ENCODE measurements at places on chromosomes 16 and 17.

DNA sequence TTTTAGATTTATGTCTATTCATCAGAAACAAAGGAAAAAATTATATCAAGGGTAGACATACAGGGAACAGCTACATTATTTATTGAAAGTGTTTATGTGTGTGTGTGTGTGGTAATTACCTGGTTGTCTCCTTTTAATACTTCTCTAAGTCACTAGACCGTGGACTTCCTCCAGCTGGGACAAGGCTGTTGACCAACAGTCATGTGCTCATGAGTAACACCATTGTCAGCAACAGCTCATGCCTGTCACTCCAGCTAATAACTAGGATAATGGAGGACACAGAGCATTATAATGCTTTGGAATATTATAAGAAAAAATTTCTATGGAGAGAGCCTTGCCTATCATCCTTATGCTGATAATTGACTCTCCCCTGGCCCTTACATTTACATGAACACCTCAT, 125.3 kb upstream of the SALL1 start:
- no peak for DNase-seq

DNA sequence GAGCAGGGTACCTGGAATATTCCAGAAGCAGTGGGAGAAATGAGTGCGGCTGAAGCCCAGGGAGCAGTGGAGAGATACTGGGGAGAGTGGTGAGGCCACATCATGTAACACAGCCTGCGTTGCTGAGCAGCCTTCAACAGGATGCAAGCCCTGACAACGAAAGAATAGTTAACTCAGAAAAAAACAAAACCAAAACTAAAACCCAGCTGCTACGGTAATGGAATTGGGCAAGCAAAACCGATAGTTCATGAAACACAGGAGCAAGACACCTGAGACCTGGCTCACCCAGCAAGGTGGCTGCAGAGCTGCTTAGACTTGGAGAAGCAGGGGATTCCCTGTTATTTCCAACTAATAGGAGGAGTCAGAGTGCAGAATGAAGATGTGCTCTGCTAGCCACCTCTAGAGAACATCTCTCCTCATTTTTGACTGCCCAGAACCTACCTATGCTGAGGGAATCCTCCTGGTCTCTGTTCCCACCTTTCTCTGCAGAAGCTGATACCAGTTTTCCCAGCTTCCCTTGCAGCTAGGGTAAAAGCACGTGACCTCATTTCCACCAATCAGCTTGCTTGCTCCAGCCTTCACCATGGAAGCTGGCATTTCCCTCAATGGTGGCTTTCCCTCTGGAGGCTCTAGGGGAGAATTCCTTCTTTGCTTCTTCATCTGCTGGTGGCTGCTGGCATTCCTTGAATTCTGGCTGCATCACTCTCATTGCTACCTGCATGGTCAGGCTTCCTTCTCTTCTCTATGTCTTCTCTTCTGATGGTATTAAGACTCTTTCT, 59.4 kb upstream of the XYLT1 start:
- no peak for DNase-seq

DNA sequence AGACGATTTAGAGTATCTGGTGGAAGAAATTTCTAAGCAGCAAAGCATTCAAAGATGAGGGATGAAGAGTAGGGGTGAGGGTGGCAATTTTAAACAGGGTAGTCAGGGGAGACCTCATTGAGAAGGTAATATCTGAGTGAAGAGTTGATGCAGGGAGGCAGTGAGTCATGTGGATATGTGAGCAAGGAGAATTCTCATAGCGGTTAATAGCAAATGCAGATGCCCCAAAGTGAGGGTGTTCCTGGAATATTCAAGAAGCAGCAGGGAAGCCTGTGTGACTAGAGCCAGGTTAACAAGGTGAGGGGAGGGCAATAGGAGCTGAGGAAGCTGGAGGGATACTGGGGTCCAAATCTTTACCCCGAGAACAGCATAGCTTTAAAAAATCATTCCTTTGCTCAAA, 114.3 kb downstream of the SPACA3 start:
- DNase-seq = no peak

DNA sequence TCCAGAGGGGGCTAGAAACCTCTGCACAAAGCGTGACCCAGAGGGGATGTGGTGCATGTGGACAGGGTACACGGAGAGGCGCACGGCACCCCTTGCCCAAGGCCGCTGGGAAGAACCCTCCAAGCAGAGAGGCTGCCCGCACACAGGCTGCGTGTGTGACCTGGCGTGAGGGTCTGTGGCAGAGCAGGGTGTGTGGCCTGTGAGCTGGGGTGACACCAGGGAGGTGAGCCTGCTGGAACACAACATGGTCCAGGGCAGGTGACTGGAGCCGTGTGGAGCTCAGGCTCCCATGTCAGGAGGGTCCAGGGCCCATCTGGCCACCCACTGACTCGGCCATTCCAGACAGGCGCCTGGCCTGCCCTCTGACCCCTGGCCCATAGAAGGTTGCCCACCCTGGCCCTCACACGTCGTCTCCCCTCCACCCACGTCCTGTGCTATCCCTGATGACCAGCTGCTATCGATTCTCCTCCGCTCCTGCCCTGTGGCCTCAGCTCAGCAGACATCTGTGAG, 14.8 kb upstream of the TMEM204 start:
- DNase-seq = no peak

DNA sequence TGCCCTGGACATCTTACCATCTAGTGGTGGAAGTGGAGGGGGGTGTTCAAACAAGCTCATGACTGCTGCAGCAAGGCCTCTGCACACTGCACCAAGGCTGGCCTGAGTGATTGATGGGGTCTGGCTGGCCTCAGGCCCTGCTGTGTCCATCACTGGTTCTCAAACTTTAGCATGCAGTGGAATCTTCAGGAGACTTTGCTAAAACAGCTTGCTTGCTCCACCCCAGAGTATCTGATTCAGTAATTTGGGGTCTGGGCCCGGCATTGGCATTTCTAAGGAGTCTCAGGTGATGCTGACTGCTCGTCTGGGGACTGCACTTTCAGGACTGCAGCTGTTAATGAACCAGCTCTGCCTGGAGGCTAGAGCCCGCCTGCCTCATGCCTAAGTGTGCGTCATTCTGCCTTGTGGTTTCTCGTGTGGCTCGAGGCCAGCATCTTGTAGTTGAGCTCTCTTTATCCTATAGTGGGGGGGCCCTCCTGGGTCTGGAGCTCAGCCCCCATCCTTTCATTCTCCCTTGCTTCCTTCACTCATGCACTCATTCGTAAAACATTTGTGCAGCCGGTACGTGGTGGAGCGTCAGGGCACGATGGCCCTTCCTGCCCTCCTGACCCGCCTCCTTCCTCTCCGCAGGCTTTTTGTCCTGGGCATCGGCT, 4.1 kb downstream of the MGAT5B start:
- DNase-seq = no peak

DNA sequence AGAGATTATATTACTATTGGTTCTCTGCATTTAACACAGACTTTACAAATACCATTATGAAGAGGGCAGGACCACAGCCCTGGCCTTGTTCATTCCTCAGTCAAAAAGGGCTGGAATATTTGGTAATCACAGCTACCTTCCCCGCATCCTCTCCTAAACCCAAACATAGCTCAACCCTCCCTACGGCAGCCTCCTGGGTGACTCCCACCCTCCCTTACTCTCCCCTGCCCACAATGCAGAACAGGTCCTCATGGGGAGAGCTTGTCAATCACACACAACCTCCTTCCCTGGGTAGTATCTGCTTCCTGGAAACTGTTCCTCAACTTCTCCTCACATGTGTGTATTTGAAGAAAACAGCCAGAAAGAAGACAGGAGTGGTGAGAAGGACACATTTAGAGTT, 224.2 kb downstream of the C16orf78 start:
- no peak for DNase-seq

- DNase-seq = no peak
Measured at GRCh38 chr17:28613931-28614381, at the start of gene RSKR. RSKR (minus strand) TSS chr17:28614185; CDS start chr17:28614161, 24 bp downstream.

DNA sequence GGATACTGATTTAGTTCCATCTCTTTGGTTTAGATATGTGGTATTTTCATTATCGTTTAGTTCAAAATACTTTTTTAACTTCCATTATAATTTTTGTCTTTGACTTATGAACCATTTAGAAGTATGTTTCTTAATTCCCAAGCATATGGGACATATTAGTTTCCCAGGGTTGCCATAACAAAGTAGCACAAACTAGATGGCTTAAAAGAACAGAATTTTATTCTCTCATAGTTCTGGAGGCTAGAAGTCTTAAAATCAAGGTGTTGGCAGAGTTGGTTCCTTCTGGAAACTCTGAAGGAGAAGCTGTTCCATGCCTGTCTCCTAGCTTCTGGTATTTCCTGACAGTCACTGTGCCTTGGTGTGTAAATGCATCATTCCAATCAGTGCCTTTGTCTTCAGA, 291.5 kb upstream of the AXIN2 start:
- no peak for DNase-seq

DNA sequence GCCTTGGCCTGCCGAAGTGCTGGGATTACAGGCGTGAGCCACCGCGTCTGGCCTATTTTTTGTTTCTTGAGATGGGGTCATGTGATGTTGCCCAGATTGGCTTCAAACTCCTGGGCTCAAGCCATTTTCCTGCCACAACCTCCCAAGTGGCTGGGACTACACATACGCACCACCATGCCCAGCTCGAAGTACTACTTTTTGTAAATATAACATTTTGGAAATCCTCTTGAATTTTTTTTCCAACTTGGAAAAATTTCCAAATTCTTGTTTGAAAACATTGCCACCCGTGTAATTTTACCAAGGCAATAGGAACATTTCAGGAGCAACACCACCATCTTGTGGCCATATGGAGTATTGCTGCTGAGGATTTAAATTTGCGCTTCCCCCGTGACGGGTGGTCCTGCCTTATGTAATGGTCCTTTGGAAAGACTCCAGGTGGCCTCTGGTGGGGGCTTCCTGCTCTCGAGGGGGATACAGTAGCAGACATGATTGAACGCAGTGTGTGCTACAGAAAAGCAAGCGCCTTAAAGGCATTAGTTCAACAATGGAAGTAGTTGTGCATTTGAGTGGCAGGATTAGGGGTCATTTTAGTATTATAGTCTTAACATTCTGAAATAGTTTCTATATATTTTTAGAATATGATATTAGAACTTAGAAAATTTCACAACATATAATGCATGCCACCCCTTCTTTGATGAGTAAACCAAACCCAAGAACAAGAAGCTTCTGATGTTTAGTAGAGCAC, 8.0 kb downstream of the FLYWCH1 start:
- peak; percentile 34 for DNase-seq

GRCh38 chr16:80717611-80718010, 86.8 kb downstream of the CDYL2 start:
- no peak for DNase-seq

GRCh38 chr17:59651346-59651745, 31.7 kb downstream of the CLTC start:
- DNase-seq = no peak

- no peak for DNase-seq
Measured at GRCh38 chr16:46715769-46716305, 26.4 kb downstream of the ORC6 start.

DNA sequence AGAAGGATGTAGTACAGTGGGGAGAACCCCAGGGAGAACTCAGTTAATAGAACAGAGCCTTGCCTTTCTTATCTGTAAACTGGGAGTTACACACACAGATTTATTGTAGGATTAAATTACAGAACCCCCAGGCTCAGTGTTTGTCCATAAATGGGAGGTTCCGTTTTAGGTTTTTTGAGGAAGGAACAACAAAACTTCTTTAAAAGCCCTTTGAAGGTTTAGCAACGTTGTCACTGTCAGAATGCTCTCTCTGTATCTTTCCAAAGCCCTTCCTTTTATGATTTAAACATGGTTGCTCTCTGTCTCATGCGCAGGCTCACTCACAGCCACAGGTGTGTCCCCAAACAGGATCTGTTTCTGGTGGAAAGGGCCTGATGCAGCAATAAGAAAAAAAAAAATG, 9.4 kb upstream of the GNA13 start:
- DNase-seq = no peak

- DNase-seq = no peak
Measured at GRCh38 chr17:21012736-21013135, 30.1 kb downstream of the USP22 start.

DNA sequence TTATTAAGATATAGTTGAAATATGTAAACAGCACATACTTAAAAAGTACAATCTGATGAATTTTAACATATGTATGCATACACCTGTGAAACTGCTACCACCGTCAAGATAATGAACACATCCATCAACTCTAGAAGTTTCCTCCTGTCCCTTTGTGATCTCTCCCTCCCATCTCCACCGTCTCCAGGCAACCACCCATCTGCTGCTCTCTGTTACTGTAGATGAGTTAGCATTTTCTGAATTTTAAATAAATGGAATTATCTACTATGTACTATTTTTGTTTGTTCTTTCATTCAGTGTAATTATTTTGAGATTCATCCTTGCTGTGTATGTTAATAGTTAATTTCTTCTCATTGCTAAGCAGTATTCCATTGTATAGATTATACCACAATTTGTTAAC, 40.2 kb upstream of the SMPD3 start:
- no peak for DNase-seq

DNA sequence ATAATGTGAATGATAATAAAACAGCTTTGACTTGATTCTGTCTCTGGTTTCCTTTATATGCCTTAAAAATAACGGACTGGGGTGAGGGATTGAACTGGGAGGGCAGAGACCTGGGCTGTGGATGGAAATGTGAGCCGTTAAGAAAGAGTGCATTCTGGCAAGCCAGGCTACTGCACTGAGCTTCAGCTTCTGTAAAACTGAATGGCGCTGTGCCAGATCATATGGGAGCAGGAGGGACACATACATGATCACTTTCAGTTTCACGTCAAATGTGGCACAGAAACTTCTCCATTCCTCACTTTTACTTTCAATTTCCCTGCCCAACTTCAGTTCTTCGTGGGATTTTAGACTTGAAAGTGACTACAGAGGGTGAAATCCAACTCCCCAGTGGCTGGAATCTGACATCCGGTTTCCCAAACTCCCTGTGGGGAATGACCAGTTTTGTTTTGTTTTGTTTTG, 1.1 kb downstream of the MT2A start:
- peak; percentile 44 for DNase-seq

DNA sequence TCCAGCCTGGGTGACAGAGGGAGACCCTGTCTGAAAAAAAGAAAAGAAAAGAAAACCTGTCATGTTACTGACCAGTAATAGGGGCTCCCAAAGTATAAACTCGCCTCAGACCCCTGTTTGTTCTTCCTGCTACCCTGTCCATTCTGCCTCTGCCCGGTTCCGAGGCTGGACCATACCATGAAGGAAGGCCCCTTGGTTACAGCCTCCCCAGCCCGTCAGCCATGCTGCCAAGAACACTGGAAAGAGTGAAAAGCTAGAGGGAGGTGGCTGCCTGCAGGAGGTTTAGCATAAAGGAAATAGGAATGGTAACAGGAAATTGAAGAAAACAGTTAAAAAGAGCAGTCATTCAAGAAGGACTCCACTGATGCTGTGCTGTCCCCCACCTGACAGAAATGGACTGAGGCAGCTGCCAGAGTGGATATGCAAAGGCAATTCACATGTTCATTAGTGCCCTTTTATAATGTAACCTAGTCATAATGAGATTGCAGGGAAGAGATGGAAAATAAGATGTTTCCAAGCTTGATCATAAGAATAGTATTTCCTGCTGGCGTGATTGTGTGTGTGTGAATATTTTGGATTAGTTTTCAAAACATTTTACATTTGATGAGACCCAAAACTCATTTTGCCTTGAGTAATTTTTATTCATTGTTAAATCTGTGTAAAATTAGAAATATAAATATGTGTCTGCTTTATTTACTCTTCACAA, 102.6 kb downstream of the GOSR1 start:
- no peak for DNase-seq
